ENCODE measurements at places on chromosomes 16 and 17.

DNA sequence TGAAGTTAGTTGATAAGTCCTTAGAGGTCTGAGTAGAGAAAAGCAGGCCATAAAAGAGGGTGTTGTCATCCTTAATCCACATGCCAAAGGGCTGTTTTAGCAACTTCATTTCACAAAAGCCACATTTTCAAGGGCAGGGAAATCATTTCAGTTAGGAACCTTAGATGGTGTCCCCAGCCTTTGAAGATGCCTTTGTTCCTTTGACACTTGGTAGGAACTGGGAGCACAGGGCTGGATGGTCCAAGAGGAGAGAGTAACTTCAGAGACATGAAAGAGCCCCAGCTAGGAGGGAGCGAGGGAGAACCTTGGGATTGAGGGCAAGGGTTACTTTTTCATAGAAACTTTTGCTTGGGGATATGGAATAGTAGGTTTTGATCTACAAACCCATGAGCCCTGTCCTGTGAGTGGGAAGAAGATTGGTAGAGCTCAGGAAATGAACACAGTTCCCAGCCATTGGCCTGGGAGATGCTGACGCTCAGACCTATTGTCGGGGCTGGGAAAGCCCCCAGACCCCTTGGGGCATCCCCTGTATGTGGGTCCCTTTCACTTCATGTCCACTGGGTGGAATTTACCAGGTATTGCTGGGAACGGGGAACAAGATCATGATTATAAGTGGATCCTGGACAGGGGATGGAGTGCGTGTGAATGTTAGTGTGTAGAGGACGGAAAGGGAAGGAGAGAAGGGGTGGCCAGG lies 18.9 kb downstream of the MSI2 start:
- no peak for DNase-seq

GRCh38 chr16:81429045-81429521 lies 15.5 kb upstream of the CMIP start:
- no peak for DNase-seq

GRCh38 chr16:78640886-78641285 lies 541.4 kb downstream of the WWOX start:
- no peak for DNase-seq

GRCh38 chr16:86495756-86496261 lies 14.5 kb upstream of the FOXF1 start:
- DNase-seq = no peak

Data from pons (tissue), 1 donor.